Activated naive CD8-positive, alpha-beta T cell treated with anti-CD3 and anti-CD28 coated beads, Interleukin-2, amount 10 ng/mL, durations not matched to agents 7 days and 5 days (primary cell): ENCODE measurements at places on chromosomes 3 and 15. TPM values are rescaled to one million over a fixed set of nuclear protein-coding genes. Genes with fewer than 3 reads are reported as not detected.

DNA sequence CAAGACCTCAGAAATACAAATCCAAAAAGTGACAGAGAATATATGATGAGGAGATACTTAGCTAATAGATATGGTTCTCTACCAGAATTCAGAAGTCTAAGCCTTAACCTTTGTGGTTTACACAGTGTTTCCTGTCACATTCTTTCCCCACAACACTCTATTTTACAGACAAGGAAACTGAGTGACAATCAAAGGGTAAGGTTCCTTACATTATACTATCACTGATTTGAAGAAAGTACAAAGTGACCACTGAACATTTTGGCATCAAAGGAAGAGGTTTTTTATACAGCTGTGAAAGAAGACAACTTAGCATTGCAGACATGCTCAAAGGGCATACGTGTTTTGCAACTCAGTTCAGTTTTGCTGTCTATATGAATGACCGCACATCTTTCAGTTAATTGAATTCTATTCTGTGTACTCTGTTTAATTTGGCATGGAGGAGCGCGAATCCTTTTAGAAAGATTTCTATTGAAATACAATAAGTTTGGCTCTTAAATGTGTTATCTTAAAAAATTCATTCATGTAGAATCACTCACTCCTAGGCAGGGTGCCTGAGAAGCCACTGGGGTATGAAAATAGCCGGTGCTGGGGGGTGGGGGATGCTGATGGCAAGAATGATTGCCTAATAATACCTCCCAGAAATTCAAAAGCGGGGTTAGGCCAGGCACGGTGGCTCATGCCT is 66.5 kb upstream of the SKOR1 start:
- H3K4me1 ChIP-seq, result peaks cover 65% of the 10 kb centered on the region
- peak overlapping the region; percentile 76 for H3K4me3 ChIP-seq
- DNase-seq, result no peak

IL12A gene
- 0.19 TPM for total RNA-seq

DNA sequence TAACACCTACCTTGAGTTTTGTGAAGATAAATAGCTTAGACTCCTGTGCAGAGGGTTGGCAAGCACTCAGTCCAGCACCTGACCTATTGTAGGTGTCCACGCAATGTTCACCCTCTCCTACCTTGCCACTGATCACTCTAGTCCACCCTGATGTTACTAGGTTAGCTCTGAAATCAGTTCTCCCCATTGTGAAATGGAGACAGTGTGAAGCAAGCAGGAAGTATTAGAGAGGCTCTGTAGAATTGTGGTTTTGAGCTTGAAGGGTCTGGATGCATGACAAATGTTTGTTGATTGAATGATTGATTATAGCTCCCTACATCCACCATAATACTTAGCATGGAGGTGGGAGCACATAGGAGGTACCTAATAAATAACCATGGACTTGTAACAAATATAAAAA is 199.7 kb downstream of the RPLP1 start:
- peaks cover under 1% of the 10 kb centered on the region for H3K36me3 ChIP-seq
- H3K27ac ChIP-seq, result no peak overlapping the region
- no peak for DNase-seq
- no peak overlapping the region for H3K4me3 ChIP-seq

EOMES gene
- 35.5 TPM for total RNA-seq

DNA sequence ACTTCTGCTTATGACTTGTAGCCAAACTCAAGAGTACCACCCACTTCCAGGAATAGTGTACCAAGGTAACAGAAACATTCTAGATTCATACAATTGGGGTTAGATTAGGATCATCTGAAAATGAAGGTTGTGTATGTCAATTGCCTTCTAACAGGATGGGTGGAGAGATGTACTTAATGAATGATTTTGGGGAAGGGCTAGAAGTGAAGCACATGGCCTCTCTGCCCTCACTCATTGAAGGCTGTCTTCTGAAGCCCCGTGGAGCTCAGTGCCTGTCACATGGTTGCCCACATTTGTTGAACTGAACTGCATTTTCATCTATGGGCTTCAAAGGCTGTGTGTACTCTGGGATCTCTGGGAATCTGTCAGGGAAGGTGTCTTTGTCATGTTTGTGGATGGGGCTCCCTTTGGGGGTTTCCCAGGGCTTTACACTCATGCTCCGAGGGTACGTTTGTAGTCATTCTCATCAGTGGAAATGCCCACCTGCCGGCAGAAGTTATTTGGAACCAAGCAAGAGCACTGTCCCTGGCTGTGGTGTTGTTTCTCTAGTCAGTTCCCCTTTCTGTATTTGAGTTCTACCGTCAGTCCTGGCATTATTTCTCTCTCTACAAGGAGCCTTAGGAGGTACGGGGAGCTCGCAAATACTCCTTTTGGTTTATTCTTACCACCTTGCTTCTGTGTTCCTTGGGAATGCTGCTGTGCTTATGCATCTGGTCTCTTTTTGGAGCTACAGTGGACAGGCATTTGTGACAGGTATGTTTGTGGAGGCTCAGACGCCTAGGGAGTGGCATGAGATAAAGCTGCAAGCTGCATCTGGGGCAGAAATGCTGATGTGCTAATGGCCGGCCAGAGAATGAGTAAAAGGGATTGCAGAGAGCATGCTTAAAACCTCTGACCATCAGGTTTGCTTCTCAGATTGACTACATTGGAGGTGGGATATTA is 22.4 kb downstream of the CD86 start:
- peaks cover 21% of the 10 kb centered on the region for H3K4me1 ChIP-seq
- no peak for DNase-seq
- no peak overlapping the region for H3K4me3 ChIP-seq

GRCh38 chr3:70856414-70857162 is 544.1 kb upstream of the MDFIC2 start:
- no peaks in the 10 kb centered on the region for H3K27me3 ChIP-seq
- H3K36me3 ChIP-seq, result no peaks in the 10 kb centered on the region
- no peak overlapping the region for H3K4me3 ChIP-seq
- no peak for DNase-seq
- peaks cover 9% of the 10 kb centered on the region for H3K4me1 ChIP-seq

GRCh38 chr3:40096661-40097111 is 212.8 kb upstream of the EIF1B start:
- peaks cover 11% of the 10 kb centered on the region for H3K27me3 ChIP-seq
- H3K4me1 ChIP-seq, result no peaks in the 10 kb centered on the region
- no peak overlapping the region for H3K27ac ChIP-seq
- H3K36me3 ChIP-seq, result no peaks in the 10 kb centered on the region
- no peak overlapping the region for H3K4me3 ChIP-seq
- no peak for DNase-seq

NOX5 gene
- total RNA-seq, result not detected

- H3K4me3 ChIP-seq, result no peak overlapping the region
- H3K36me3 ChIP-seq, result no peaks in the 10 kb centered on the region
- DNase-seq, result no peak
- H3K27me3 ChIP-seq, result peaks cover 9% of the 10 kb centered on the region
These were observed 10.3 kb downstream of the MASP1 start for GRCh38 chr3:187281191-187281714.

GRCh38 chr15:34795267-34796081 is at the start of gene ACTC1:
Gene ACTC1, minus strand, starts transcription at chr15:34795549. Its CDS starts 741 bp downstream, at chr15:34794808.
- peaks cover 66% of the 10 kb centered on the region for H3K27me3 ChIP-seq
- peaks cover 1% of the 10 kb centered on the region for H3K36me3 ChIP-seq
- H3K4me3 ChIP-seq, result no peak within 1 kb of the TSS
- DNase-seq, result no peak

GRCh38 chr3:79534727-79535126 is 233.1 kb downstream of the ROBO1 start:
- H3K4me3 ChIP-seq, result no peak overlapping the region
- H3K27ac ChIP-seq, result no peak overlapping the region
- no peak for DNase-seq
- H3K4me1 ChIP-seq, result no peaks in the 10 kb centered on the region
- H3K27me3 ChIP-seq, result no peaks in the 10 kb centered on the region

DNA sequence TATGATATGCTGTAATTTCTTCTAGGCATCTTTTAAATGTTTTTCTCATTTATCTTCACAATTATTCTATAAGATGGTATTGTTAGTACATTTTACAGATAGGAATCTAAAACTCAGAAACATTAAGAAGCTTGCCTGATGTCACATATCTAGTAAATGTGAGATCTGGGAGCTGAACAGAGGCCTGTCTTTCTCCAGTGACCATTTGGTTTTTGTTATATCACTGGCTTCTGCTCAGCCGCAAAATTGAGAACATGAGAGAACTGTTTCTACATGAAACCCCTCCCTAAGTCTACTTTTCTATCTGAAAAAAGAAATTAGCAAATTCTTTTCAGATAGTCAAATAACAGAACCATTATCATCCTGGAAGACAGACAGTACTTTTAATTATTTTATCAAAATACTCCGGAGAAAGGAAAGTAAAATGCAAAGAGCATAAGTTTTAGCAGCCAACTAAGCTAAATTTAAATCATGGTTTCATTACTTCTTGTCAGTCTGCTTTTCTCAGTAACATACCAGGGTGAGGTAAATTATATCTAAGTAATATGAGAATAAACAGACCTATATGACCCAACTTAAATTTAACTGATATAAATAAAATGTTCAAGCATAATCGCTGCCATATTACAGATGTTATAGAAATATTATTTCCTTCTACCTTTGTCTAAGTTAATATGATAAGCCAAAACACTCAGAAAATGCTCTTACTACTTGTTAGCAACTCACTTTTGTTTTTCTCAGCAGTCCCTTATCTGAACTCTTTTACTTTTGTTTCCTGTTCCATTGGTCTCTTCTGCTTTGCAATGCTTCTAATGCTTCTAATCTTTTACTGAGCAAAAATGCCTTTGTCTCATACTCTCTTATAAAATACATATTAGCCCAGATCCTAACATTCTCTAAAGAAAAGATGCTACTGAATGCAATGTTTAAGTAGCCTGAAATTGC is 68.0 kb upstream of the MBNL1 start:
- peaks cover 3% of the 10 kb centered on the region for H3K36me3 ChIP-seq
- peak overlapping the region; percentile 85 for H3K27ac ChIP-seq
- H3K4me3 ChIP-seq, result peak overlapping the region; percentile 80

GRCh38 chr3:121431726-121432517 is 113.9 kb downstream of the POLQ start:
- H3K27me3 ChIP-seq, result no peaks in the 10 kb centered on the region
- H3K4me1 ChIP-seq, result peaks cover 18% of the 10 kb centered on the region
- no peak for DNase-seq
- peak overlapping the region; percentile 71 for H3K4me3 ChIP-seq
- H3K36me3 ChIP-seq, result peaks cover 55% of the 10 kb centered on the region

- H3K27me3 ChIP-seq, result peaks cover 18% of the 10 kb centered on the region
- no peak for DNase-seq
- no peaks in the 10 kb centered on the region for H3K36me3 ChIP-seq
- no peak overlapping the region for H3K27ac ChIP-seq
- no peak overlapping the region for H3K4me3 ChIP-seq
- no peaks in the 10 kb centered on the region for H3K4me1 ChIP-seq
These were observed 14.8 kb downstream of the PAQR5 start for GRCh38 chr15:69313432-69314000.

DNA sequence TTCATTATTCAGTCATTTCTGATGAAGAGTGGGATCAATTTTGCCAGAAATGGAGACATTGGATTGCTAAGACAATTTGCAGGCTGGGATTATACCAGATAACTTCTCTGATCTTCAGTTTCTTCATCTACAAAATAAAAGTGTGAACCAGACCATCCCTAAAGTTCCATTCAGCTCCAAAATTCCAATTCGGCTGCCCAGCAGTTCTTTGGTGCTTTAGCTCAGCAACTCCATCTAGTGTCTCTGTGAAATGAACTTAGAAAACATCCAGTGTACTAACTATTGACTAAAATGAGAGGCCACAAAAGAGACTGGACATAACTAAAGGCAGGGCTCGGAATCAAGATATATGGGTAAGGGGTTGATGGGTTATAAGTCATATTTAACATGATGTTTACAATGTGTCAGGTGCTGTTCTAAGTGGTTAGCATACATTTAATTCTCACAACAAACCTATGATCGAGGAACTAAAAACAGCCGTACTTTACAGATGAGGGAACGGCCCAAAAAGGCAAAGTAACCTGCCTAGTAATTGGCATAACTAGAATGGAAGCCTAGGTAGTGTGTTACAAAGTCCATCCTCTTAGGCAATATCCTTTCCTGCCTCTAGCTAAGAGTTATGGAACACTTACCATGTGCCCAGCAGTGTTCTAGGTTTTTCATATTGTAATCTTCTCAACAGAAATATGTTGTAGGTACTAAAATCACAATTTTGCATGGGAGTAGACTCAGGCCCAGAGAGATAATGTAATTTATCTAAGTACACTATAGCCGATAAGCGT is 17.0 kb downstream of the THAP10 start:
- H3K4me3 ChIP-seq, result no peak overlapping the region
- no peak overlapping the region for H3K27ac ChIP-seq
- no peaks in the 10 kb centered on the region for H3K36me3 ChIP-seq
- no peak for DNase-seq

ZNF35 gene
- total RNA-seq, result 5.4 TPM

GRCh38 chr3:52769786-52770455 is 819 bp downstream of the NEK4 start:
- H3K36me3 ChIP-seq, result peaks cover 3% of the 10 kb centered on the region
- H3K4me3 ChIP-seq, result peak overlapping the region; percentile 94
- peaks cover 2% of the 10 kb centered on the region for H3K27me3 ChIP-seq
- H3K27ac ChIP-seq, result peak overlapping the region; percentile 80

DNA sequence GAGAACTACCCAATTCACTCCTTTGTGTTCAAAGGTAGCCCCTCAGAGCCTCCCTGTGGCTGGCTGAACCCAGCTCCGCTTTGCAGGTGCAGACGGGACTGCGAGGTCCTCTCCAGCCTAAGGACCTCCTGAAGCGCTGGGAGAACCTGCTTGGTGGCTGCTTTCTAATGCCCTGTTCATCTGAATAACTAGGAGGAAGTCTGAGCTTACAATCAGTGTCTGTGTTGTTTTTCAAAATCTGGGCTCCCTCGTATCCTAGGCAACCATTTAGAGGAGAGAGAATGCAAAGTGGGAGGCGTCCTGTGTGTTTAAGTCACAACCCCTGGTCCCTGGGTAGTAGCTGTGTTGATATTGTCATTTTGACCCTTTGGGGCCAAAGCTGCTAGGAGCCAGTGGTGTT is 99.9 kb downstream of the GABRG3 start:
- H3K36me3 ChIP-seq, result no peaks in the 10 kb centered on the region
- no peak overlapping the region for H3K4me3 ChIP-seq
- no peak for DNase-seq

C3orf85 gene
- not detected for total RNA-seq

DNA sequence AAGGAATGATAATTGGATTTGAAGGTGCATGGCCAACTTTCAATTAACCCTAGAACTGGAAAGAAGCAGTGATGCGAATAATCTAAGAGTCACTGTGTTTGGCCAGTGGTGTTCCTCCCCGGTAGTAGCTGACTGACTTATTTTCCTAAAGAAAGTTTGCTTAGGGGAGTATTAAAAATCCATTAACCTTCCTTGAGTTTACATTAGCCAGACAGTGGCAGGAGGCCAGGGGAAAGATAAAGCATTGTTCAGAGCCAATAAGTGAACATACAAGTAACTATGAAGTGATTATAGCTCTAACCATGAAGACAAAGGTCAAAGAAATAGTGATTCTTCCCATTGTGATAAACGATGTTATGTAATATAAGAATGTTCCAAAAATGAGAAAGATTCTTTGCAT is 8.9 kb upstream of the TMEM202 start:
- H3K4me3 ChIP-seq, result no peak overlapping the region
- H3K36me3 ChIP-seq, result no peaks in the 10 kb centered on the region
- peaks cover 28% of the 10 kb centered on the region for H3K27me3 ChIP-seq
- DNase-seq, result no peak
